Kasumi-1 (cell line): ENCODE measurements at places on chromosomes 2 and 18.

- DNase-seq = no peak
Measured at GRCh38 chr2:71462056-71462605, 8.8 kb downstream of the DYSF start.

GRCh38 chr2:41119489-41119888 lies 667.6 kb upstream of the SLC8A1 start:
- DNase-seq = no peak

- DNase-seq = no peak
Measured at GRCh38 chr18:1849386-1849785, 721.9 kb downstream of the METTL4 start.

GRCh38 chr2:203286532-203286931 lies 41.7 kb upstream of the ABI2 start:
- DNase-seq = no peak

GRCh38 chr2:156800781-156801361 lies 364.7 kb downstream of the GPD2 start:
- no peak for DNase-seq

DNA sequence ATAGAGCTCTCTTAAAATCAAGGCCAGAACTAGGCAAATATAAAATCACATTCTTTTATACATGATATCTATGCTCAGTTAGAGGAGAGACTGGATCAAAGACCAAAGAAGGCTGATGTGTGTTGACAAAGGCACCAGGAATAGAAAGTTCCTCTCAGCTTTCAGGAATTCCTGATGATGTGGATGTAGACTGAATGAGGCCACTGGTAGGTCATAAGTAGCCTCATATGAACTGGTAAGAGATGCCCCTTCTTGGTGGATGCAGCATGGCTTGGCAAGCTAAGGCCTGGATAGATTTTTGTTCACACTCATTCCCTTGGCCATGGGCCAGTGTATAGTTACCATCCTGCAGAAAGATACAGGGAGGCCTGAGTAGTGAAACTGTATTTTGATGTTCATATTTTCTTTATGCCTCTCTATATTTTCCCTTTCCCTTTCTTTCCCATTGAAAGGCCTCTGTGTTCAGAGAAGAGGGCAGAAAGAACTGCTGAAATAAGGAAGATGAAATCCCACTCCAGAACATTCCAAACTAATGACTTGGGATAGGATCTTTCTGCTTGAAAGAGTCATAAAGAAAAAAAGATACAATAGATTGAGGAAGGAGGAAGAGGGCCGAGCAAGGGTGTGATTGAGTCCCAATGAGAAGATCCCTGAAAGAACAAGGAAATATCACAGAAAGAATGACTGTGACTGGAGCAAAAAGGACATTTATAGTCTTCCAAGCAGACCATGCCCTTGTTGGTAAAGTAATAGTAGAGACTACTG lies 2182.7 kb upstream of the PIK3C3 start:
- no peak for DNase-seq

GRCh38 chr2:113891265-113891959 lies 1.5 kb downstream of the ACTR3 start:
- no peak for DNase-seq

- DNase-seq = no peak
Measured at GRCh38 chr2:143440411-143441012, 311.3 kb downstream of the ARHGAP15 start.

- DNase-seq = peak; percentile 45
Measured at GRCh38 chr2:535222-535621, 142.0 kb downstream of the TMEM18 start.

DNA sequence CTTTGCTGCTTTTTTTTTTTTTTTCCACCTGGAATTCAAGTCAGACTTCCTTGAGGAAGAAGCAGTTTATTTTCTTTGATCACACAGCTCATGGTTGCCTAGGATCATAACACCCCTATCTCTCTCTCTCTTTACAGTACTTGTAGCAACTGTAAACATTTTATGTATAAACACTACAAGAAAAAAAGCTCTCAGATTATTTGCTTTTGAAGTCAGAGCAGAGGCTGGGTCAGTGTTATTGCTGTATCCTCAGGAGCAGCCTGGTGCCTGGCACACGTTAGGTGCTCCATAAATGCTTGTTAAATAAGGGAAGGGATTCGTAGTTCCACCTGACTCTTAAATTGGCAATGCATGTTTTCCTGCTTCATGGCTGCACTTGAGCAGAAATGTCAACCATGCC lies 221.2 kb downstream of the TGIF1 start:
- no peak for DNase-seq

GRCh38 chr2:4420032-4420431 lies 716.7 kb downstream of the DCDC2C start:
- no peak for DNase-seq

DNA sequence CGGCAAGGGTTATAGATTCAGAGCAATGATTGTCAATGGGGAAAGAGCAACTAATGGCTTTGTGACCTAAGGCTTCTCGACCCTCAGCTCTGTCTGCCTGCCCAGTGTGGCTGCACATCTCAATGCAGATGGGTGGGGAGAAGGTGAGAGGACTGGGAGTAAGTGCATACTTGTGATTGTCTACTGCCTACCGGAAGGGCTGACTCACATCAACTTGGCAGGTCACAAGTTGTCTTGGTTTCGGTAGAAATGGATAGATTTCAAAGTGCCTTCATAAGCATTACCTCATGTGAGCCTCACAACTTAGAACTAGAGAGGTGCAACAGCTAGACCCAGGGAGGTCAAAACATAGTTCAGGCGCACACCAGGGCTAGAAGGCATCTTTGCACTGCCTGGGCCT lies 29.4 kb downstream of the STAT1 start:
- DNase-seq = no peak

- peak; percentile 65 for DNase-seq
Measured at GRCh38 chr2:38619458-38620164, 16.9 kb upstream of the HNRNPLL start.

GRCh38 chr2:38742797-38743559 lies 8.2 kb downstream of the SRSF7 start:
- DNase-seq = no peak

- DNase-seq = no peak
Measured at GRCh38 chr18:26495287-26495686, 53.1 kb downstream of the KCTD1 start.

- no peak for DNase-seq
Measured at GRCh38 chr2:22521620-22522019, 863.4 kb upstream of the KLHL29 start.

DNA sequence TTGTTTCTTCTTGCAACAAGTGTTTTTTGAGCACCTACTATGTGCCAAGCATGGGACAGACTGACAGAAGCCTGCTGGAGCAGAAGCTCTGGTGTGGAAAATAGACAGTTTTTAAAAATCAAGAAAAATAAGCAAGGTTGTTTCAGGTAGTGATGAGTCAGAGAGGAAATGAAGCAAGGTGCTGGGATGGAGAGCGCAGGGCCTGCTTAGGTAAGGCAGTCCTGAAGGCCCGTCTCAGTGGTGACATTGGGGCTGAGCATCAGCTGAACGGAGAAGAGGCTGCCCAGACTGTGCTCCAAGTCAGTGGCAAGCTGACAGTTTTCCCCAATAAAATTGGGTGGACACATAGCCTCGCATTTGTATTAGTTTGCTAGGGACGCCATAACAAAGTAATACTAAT lies 263.6 kb downstream of the SS18 start:
- no peak for DNase-seq

DNA sequence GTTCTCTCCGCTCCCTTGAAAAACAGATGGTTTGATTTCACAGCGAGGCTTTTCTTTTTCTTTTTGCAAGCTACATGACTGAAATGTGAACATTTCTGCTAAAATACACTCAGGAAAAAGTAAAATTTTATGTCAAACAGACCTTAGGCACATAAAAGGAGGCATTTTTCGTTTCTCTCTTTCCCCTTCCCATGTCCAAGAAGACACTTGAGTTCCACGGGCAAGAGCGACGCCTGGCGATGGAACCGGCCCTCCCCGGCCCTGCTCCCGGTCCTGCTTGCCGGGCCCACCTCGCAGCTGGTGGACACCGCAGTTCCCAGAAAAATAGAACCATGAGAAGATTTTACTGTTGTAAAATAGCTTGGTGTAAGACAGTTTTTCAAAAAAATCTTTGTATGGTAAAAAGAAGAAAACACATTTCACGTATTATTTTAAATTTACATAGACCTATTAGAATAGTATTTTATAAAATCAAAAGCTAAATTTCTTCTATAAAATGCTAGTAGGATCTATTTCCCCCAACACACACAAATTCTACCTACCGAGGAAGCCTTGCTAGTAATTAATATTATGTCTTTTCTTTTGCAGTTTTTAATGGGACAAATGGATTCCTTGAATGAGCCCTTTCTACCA lies 2.3 kb upstream of the ALKAL2 start:
- peak; percentile 22 for DNase-seq

GRCh38 chr2:120678251-120678650 lies 57.4 kb upstream of the GLI2 start:
- no peak for DNase-seq

- DNase-seq = no peak
Measured at GRCh38 chr18:78123926-78124797, 855.5 kb upstream of the SALL3 start.
